ENCODE measurements at places on chromosomes 1 and 21.

DNA sequence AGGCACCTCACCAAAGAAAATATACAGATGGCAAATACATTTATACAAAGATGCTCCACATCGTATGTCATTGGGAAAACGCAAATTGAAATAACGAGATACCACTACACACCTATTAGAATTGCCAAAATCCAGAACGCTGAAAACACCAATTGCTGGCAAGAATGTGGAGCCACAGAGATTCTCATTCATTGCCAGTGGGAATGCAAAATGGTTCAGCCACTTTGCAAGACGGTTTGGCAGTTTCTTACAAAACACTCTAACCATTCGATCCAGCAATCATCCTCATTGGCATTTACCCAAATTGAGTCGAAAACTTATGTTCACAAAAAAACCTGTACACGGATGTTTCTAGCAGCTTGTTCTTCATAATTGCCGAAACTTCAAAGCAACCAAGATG lies 223.3 kb upstream of the GREM2 start:
- DNase-seq: no peak

GRCh38 chr1:59979666-59980065 lies 53.1 kb upstream of the CYP2J2 start:
- DNase-seq: no peak

GRCh38 chr1:223639331-223639749 lies 26.2 kb downstream of the CAPN8 start:
- no peak for DNase-seq

DNA sequence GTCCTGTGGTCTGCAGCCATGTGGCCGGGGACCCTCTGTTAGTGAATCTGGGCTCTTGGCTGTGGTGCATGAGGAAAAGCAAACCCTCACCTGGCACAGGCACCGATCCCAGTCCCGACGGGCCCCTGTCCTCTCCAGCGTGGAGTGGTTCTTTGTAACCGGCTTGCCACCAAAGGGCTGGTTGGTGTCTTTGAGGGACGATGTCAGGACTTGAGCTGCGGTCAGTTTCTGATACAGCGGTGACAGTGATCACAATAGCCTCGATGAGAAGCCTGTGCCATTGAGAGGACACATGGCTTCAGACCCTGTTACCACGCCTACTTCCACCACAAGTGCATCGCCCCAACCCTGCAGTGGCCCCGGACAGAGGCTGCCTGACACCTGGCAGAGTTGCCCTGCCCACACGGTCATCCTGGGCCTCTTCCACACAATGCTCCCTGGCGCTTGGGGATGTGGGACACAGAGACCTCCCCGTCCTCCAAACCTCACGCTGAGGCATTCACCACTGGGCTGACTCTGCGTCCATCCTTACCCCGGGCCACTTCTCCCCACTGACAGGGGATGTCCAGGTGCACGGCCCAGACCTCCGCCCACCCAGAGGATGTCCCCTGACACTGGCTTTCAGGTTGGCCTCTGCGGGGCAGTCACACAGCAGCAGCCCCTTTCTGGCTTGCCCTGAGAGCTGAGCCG lies 18.8 kb upstream of the ACTRT2 start:
- DNase-seq: no peak

DNA sequence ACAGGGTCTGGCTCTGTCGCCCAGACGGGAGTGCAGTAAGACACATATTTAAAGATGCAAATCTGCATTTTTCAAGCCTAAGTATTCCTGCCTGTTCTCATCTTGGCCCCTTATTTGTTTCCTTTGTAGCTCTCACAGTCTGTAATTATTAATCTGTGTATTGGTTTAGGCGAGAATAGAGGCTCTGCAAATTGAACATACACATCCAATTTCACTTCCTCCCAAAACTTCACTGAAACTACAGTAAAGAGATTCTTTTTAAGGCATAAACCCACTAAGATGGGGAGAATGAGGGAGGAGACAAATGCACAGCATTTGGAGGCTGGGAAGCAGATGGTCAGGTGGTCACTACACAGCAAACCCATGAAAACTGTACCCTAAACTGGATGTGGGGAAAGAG lies 21.0 kb downstream of the HMGN2 start:
- no peak for DNase-seq

DNA sequence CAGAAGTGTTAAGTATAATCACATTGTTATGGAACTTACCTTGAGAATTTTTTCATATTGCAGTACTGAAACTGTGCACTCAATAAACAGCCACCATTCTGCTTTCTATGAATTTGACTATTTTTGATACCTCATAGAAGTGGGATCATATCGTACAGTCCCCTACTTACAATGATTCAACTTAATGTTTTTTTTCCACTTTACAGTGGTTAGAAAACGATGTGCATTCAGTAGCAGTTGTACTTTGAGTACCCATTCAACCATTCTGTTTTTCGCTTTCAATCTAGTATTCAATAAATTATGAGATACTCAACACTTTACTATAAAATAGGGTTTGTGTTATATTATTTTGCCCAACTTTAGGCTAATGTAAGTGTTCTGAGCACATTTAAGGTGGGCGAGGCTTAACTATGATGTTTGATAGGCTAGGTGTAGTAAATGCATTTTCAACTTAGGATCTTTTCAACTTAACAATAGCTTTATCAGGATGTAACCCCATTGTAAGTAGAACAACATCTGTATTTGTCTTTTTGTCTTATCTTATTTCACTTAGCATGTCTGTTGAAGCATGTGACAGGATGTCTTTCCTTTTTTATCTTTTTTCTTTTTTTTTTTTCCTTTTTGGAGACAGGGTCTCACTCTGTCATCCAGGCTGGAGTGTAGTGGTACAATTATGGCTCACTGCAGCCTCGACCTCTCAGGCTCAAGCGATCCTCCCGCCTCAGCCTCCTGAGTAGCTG lies 42.4 kb upstream of the KCNQ4 start:
- DNase-seq: no peak

DNA sequence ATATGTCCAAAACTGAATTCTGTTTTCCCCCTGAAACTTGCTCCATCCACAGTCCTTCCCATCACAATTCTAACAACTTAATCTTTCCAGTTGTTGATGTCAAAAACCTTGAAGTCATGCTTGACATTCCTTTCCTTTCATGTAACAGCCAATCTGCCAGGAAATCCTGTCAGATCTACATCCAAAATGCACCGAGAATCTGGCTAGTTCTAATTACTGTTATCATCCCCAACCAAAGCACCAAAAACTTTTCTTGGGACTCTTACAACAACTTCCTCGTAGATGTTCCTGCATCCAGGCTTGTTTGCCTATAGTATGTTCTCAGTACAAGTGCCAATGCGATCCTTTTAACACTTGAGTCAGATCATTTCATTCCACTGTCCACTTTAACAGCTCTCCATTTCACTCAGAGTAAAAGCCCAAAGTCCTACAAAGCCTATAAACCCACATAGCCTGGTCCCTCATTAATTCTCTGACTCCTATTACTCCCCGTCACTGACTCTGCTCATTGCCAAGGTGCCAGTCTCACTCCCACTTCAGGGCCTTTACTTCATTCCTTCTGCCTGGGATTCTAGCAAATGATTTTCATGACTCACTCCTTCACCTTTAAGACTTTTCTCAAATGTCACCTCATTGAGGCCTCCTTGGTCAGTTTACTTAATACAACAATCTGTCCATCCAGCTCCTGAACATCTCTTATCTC lies 493.2 kb upstream of the NFIA start:
- DNase-seq: no peak

GRCh38 chr1:54815086-54815876 lies 14.2 kb upstream of the TTC22 start:
- no peak for DNase-seq

Measured in activated CD4-positive, alpha-beta T cell treated with anti-CD3 and anti-CD28 coated beads for 24 hours (primary cell).